ENCODE measurements at places on chromosomes 3 and 15.

GRCh38 chr3:190124067-190124466 lies 3.4 kb upstream of the P3H2 start:
- no peak for DNase-seq

GRCh38 chr15:88187195-88187594 lies 69.3 kb downstream of the NTRK3 start:
- no peak for DNase-seq

- no peak for DNase-seq
Measured at GRCh38 chr3:87575550-87575949, 299.2 kb upstream of the POU1F1 start.

DNA sequence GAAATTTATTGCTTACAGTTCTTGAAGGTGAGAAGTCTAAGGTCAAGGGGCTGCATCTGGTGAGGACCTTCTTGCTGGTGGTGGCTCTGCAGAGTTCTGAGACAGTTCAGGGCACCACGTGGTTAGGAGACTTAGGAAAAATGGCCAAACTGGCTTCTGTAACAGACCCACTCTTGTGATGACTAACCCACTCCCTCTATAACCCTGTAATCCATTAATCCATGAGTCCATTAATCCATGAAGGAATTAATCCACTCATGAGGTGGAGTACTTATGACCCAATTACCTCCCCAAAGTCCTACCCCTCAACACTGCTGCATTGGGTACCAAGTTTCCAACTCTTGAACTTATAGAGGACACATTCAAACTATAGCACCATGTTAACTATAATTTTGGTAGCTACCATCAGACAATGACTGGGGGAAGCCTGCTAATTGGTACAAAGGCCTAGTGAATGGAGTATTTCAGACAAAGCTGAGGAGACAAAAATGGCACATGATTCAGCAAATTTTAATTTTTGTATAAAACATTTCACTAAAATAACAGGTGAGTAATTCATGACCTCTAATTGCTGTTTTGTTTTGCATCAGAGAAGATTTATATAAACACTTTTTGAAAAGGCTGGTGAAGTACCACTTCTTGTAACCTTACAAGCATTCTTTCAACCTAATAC lies 374.1 kb upstream of the TBL1XR1 start:
- no peak for DNase-seq

DNA sequence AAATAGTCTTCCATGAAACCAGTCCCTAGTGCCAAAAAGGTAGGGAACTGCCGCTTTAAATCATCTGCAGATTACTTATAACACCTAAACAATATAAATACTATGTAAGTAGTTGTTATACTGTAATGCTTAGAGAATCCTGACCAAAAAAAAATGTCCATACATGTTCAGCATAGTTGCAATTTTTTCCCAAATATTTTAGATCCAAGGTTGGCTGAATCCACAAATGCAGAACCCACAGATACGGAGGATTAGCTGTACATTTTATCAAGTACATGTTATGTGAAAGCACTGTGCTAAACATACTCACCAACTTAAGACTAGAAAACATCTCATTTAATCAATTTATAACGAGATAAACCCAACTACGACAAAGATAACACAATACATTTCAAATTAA lies 9.3 kb downstream of the MSL2 start:
- no peak for DNase-seq

GRCh38 chr3:45261333-45262110 lies 35.4 kb upstream of the TMEM158 start:
- no peak for DNase-seq

- no peak for DNase-seq
Measured at GRCh38 chr3:60774617-60775016, 476.6 kb downstream of the FHIT start.

DNA sequence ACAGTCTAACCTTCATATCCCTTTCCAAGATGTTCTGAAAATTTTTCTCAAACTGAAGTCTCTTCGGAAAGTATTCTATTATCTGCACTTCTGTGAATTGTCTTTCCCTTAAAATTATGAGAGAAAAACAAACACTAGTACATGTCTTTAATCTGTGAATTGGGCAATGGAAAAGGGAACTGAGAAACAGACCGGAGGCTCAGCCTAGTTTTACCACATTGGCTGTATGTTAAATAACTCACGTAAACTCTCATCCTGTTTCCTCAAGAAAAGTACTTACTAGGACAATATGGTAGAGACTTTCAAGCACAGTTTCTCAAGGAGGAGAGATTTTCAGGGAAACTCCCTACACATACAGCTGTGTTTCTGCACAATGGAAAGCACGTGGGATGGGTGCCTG lies 982.2 kb upstream of the SEMA6D start:
- no peak for DNase-seq
